ENCODE measurements at places on chromosomes 4 and X.
A peak's percentile ranks its signal among the peaks of the same experiment; 100 is the strongest.

- no peak for DNase-seq
These were observed 50.5 kb downstream of the TIGD2 start for GRCh38 chr4:89161841-89162240.

DNA sequence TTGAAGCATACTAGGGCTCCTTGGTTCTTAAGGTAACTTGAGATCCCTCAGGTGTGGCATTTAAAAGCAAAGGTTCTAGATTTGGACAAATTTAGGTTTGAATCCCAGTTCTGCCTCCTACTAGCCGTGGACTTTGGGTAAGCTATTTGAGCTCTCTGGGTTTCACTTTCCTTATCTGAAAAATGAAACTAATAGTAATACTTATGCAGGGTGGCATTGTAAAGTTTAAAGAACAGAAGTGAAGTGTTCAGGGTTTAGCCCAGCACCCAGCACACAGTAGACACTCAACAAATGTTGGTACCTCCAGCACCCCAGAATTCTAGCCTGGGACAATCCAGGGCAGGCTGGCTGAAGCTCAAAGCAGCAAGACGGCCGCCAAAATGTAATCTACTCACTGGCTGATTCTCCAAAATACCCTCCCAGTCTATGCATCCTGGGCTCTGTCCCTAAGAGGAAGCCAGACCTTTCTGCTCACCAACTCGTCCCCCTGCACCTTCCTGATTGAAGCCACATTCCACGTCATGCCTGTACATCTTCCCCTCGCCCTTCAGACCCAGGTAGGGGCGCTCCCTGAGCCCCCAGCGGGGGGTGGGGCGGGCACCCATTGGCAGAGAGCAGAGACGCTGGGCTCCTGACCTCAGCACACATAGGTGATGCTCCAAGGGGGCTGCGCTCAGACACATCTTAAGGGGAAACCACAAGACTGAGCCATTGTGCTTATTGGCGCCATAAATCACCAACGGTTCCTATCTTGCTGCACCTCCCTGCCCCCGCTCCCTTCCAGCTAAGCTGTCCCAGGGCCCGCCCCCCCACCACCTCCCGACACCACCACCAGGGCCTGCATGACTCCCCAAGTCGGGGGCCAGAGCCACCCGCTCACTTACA, 160.6 kb downstream of the BCOR start:
- no peak for DNase-seq

- no peak for DNase-seq
These were observed 11.4 kb downstream of the INTS6L start for GRCh38 chrX:135531813-135532212.

- no peak for DNase-seq
These were observed 2.2 kb downstream of the PDE5A start for GRCh38 chr4:119626420-119626819.

DNA sequence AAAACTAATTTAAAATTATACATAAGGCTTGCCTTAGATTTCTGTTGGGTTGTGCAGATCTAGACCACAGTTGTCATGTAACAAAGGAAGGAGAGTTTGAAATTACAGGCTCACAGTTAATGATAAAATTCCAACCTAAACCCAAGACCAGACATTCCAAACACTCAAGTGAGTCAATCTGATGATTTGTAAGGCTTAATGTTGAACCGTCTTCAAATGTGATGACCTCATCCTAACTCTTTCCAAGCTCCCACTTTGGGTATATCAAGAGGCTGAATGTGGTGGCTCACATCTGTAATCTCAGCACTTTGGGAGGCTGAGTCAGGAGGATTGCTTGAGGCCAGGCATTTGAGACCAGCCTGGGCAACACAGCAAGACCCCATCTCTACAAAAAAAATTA, 149.2 kb downstream of the TBL1X start:
- DNase-seq = no peak

GRCh38 chrX:32185160-32185559, 1026.2 kb downstream of the DMD start:
- no peak for DNase-seq

- DNase-seq = peak; percentile 4
These were observed 19.0 kb downstream of the TMEM47 start for GRCh38 chrX:34638116-34638515.

DNA sequence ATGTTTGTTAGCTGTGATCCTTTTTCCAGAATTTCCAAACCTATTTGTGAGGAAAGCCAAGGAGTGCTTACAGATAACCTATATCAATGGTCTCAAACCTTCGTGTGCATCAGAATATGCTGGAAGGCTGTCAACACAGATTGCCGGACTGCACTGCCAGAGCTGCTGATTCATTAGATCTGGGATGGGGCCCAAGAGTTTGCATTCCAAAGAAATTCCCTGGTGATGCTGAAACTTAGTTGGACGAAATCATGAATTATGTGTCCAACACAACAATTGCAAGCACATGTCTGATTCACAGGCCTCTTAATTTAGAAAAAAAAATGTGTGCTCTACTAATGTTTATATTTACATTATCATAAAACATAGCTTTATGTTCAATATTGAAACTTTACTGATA, 544.0 kb upstream of the AMOT start:
- DNase-seq = no peak

DNA sequence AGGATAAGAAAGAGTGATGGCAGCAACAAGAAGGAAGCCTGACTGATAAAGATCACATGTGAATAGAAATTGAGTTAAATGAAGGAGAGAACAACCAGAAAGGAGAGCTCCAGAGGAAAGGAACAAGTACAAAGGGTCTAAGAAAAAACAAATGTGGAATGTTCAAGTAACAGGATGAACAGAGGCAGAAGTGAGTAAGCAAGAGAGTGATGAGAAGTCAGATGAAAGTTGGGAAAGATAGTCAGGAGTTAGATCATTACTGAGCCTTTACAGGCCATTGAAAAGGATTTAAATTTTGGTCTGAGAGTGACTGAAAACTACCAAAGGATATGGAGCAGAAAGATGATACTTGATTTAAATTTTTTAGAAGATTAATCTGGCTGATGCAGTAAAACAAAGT, 38.1 kb downstream of the NFXL1 start:
- no peak for DNase-seq

- no peak for DNase-seq
These were observed 555.2 kb upstream of the PRKX start for GRCh38 chrX:4268676-4269075.

DNA sequence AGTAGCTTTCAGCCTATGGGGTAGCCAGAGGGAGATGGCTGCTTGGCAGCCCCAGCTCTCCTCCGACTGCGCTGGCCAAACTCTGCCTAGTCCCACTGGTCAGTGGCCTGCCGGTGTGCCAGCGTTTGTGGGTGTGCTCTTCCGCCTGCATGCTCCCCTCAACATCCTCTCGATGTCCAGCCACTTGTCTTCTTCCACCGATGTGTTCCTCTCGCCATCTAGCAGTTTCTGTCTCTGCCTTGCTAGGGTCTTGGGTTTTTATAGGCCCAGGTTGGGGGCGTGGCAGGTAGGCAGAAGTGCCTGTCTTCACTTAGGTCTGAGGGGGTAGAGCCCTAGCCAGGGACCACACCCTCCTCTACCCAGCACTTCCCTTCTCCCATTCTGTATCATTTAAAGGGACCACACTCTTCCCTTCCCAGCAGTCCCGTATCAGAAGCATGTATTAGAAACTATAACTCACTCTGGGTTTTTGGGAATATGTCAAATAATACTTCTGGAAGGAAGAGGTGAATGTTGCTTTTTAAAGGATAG, 124.4 kb downstream of the KDM6A start:
- peak; percentile 5 for DNase-seq

- no peak for DNase-seq
These were observed 186.9 kb downstream of the FRMPD4 start for GRCh38 chrX:12325171-12325570.

- DNase-seq = no peak
These were observed 61.9 kb downstream of the SEC24B start for GRCh38 chr4:109495514-109495913.

DNA sequence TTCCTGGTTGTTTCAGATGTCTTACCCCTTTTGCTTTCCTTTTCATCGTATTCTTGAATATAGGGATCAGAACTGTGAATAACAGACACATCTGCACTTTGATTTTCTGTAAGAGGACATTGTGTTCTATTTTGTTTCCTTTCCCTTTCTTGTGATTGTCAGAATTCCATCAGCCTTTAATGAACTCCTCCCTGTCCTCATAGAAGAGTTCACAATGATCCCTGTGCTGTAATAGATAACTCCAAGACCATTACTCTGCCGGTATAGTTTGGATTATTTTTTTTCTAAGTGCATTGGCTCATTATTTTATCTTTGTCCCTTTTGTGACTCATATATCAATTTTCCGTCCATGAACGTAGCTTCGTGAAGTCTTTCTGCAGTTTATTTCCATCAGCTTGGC, 59.7 kb upstream of the PRDM8 start:
- no peak for DNase-seq

GRCh38 chr4:90536408-90536807, 409.2 kb downstream of the CCSER1 start:
- DNase-seq = no peak

GRCh38 chrX:134161162-134161561, 75.8 kb upstream of the CCDC160 start:
- no peak for DNase-seq

- DNase-seq = peak; percentile 3
These were observed 13.1 kb upstream of the SLC9B1 start for GRCh38 chr4:103032574-103032973.

Data from inflammatory macrophage (primary cell).